Stimulated activated CD4-positive, alpha-beta T cell treated with anti-CD3 and anti-CD28 coated beads, Interleukin-2, amount 100 ng/mL, for 24 hours (primary cell): ENCODE measurements at places on chromosomes 4 and X.

- DNase-seq: no peak
These were observed 132.2 kb upstream of the AGA start for GRCh38 chr4:177574446-177574845.

DNA sequence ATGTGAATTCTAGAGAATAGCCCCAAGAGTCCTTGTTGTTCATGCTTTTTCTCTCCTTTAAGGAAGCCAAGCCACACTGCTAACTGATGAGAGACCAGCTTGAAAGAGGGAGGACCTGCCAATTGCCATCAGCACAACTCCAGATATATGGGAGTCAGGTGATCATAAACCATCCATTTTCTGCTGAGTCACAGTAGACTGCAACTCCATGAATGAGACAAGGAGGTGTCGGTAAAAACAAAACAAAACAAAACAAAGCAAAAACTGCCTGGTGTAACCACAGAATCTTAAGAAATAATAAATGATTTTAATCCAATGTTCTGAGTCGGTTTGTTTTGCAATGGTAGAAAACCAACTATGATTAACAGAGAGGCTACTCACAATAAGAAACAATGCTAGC is 837.3 kb downstream of the PCDH7 start:
- DNase-seq: no peak

- DNase-seq: no peak
These were observed 36.7 kb downstream of the DIAPH2 start for GRCh38 chrX:96721354-96721753.

GRCh38 chr4:168511780-168512489 is 15.1 kb downstream of the PALLD start:
- peak; percentile 60 for DNase-seq

- no peak for DNase-seq
These were observed 8.1 kb downstream of the POU4F2 start for GRCh38 chr4:146646593-146647325.

DNA sequence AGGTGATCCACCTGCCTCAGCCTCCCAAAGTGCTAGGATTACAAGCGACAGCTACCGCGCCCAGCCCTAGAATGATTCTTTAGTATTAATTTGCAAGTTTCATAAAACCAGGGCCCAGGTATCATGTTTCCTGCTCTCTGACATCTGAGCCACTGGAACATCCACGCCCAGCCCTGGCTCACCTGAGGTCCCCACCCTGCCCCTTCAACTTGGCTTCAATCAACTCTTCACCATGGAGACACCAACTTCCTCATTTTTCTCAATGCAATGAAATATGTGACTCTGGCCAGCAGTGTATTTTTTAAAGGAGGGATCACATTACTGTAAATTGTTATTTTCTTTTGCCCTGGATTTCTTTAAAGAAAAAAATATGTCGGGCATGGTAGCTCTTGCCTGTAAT is 3.9 kb downstream of the PRSS12 start:
- no peak for DNase-seq

GRCh38 chrX:42714981-42715700 is 62.8 kb downstream of the PPP1R2C start:
- peak; percentile 35 for DNase-seq

DNA sequence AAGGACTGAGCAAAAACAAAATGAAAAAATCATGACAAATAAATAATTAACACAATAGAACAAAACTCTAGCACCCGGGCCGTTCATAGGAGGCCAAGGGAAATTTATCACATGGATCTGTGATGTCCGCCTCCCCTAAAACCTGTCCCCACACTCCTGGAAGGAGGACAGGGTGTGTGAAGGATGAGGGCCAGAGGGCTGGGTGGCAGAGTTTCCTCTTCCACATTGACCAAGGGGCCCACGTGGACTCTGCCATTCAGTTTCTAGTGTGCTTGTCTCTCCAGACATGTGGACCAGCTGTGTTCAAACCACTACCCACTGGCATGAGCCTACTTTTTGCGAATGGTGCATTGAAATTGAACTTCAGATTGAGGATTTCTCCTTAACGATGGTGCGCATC is 6.3 kb downstream of the PRRG3 start:
- DNase-seq: no peak

DNA sequence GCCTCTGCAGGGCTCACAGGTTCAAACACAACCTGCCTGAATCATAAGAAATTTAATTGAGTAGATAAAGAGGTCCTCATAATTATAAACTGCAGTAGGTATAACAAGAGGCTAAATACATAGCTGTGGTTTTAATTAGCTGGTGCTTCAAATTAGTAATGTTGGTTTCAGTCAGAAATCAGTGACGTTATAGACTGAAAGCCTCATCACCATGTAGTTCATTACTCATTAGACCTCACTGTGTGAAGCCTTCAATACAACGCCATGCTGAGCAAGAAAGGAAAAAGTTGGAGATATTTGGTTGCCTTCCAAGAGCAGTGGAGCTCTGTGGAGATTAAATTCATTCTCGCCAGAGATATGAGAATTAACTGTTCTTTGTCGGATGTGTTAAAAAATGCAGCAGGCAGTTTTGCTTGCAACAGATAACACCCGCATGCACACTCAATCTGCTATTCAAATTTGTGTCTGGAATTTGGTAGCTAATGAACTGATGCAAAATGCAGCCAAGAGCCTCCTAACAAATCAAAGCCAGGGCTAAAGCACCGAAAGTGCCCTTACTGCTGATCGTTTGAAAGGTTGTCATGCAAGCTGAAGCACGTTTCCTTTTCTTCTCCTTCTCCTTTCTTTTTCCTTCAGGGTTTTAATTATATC is 148.9 kb downstream of the AFF2 start:
- DNase-seq: no peak

DNA sequence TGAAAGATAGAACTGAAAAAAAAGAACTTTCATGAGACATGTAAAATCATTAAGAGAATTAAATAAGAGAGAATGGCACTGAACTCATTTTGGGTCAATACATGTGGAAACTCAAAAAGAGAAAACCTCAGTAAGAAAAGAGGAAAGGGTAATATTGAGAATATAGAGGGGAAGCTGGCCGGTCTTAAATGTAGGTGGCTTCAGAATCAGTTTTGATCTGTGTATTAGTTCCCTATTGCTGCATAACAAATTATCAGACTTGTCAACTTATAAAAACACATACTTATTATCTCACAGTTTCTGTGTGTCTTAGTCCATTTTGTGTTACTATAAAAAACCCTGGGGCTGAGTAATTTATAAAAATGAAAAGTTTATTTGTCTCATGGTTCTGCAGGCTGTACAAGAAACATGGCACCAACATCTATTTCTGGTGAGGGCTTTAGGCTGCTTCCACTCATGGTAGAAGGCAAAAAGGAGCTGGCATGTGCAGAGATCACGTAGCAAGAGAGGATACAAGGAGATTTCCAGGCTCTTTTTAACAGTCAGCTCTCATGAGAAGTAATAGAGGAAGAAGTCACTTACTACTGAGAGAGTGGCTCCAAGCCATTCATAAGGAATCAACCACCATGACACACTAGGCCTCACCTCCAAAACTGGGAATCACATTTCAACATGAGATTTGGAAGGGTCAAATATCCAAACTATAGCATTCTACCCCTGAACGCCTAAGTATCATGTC is 29.6 kb downstream of the SATL1 start:
- DNase-seq: no peak

GRCh38 chrX:86295293-86295692 is 147.0 kb downstream of the DACH2 start:
- no peak for DNase-seq

DNA sequence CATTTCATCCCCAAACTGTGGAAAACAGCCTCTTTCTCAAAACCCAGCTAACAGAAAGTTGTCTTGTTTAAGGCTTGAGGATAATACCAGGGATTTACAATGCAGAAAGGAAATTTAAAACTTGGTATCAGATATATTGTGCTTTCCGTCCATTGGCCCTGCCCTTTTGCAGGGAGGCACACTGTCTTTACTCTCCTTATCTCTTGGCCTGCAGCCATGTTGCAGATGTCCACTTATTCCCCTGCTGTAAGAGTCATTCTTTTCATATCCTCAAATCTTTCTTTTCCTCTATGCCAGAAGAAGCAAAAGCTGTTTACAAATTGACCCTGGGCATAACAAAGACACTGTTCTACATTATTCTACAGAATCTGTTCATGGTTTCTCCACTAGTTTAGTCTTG is 75.6 kb upstream of the DYNLT3 start:
- no peak for DNase-seq

DNA sequence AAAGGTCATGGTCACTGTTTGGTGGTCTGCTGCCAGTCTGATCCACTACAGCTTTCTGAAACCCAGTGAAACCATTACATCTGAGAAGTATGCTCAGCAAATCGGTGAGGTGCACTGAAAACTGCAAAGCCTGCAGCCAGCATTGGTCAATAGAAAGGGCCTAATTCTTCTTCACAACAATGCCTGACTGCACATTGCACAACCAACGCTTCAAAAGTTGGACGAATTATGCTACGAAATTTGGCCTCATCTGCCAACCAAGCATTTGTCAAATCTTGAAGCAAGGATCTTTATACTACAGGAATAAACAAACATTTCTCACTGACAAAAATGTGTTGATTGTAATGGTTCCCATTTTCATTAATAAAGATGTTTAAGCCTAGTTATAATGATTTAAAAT is 90.4 kb downstream of the EIF4E start:
- no peak for DNase-seq

DNA sequence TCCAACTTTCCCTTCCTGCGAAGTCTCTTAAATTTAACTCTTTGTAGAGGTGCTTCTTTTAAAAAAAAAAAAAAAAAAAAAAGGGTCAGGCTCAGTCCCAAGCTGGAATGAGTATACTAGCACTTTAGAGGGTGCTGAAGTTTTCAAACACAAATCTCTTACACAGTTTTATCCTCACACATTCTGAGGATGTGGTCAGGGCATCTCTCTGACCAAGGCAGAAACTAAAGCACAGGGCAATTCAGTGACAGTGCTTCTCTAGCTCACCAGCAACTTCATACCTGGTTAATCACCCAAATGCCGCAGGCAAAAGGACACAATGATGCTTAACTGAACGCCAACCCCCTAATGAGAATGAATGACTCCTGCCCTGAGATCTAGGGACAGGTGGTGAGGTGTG is 9.8 kb upstream of the PGM2 start:
- no peak for DNase-seq

- no peak for DNase-seq
These were observed 89.8 kb downstream of the PAPSS1 start for GRCh38 chr4:107630185-107630705.

GRCh38 chr4:182415116-182415515 is 171.9 kb downstream of the TENM3 start:
- no peak for DNase-seq

DNA sequence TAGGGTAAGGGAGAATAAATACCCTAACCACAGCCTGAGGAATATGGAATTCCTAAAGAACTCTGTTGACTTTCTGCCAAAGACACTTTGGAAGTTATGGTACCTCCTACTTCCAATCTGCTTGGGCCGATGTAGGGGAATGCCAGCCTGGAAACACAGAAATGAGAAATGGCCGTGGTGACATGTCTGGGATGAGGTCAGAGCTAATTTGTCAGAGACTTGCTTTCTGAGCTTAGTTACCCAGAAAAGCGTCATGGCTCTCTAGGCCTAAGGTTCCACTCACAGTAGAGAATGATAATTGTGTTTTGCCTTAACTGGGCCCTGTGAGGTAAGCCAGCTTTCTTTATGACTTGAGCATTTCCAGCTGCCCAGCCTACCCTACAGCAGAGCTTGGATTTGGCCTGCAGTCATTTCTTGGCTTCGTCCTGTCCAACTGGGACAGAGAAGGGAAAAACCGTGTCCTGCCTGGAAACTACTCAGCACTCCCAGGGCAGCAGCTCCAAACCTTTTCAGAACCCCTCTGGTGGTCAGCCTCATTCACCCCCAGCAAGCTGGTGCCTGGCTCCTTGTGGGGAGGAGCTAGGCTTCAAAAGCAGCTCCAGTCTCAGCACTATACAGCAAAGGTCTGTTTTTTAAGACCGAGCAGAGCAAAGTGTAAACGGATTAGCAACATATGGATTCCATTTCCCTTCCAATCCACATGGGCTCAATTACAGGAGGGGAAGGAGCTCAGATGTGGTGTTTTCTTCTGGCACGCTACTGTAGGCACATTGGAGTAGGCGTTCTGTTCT is 92.3 kb downstream of the RLIM start:
- no peak for DNase-seq

GRCh38 chr4:146511381-146511780 is 10.4 kb downstream of the SLC10A7 start:
- no peak for DNase-seq

DNA sequence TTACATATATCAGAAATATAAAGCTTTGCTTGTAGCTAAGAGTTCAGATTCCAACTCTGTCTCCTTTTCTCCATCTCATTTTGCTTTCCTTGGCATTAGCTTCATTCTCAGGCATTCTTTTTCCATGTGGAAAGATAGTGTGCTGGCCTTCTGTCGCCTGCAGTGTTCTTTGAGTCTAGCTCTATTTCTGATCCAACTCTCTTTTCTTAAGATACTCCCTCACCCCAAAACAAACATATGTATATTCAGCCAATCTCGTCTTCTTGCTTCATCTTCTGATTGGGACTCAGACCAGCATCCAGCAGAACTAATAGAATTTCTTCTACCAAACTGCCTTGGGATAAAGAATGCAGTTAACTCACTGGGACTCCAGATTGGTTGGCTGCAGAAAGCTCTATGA is 532.2 kb downstream of the MID1IP1 start:
- no peak for DNase-seq

DNA sequence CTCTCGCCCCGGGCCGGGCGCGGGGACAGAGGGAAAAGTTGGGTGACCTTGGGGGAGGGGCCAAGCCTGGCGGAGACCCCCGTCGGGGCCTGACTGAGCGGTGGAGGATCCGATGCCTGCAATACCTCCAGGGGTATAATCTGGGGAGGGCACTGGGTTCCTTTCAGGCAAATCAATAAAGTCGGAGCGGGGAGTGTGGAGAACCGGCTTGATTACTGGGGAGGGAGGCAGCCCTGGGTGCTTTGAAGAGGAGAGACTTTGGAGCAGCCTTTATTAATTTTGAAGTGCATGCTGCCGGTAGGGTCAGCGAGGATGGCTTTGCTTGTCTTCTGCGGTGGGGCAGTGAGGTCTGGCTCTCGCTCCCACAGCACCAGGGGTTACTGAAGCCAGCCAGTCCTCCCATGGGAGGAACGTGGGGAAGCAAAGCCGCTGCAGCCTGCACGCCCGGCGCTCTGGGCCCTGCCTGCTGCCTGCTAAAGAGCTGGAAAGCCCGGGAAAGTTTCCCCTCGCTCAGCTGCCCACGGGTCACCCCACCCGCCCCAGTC is 403 bp upstream of the LGI2 start:
- no peak for DNase-seq

DNA sequence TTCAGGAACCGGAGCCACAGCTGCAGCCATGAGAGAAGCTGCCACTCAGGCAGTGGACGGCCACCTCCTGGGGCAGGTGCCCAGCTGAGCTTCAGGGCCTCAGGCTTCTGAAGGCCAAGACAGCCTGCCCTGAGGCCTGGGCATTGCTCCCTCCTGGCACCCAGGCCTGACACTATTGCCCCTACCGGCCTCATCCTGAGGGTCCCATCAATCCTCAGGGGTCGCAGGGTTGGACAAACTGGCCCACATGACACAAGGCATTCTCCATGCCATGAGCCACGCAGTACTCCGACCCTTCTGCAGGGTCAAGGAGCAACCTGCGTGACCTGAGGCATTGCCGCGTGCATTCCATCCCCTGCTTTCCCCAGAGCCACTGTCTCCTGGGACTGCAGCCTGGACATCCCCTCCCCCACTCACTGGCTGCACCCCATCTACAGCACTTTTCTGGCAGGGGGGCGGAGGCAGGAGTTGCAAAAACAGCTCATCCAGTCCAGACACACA is 3.0 kb upstream of the ZFP92 start:
- no peak for DNase-seq

- no peak for DNase-seq
These were observed 198.4 kb upstream of the ACTRT1 start for GRCh38 chrX:128250621-128251020.

- no peak for DNase-seq
These were observed 603.6 kb upstream of the DIPK2B start for GRCh38 chrX:45804276-45804675.
